ENCODE measurements at places on chromosomes 4 and X.

GRCh38 chr4:52825460-52826090 lies 36.5 kb upstream of the RASL11B start:
- DNase-seq = no peak

DNA sequence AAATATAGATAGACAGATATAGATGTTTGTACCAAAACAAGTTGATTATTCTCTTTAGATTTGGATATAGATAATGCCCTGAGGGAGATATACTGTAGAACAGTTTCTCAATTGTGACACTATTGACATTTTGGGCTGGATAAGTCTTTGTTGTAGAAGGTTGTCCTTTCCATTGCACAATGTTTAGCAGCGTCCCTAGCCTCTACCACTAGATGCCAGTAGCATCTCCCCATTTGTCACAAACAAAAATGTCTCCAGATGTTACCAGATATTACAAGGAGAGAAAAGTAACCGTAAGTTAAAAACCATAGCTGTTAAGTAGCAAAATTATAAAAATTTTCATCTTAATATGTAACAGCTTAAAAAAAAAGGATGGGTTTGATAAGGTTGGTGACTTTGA lies 2595.3 kb downstream of the ARAP2 start:
- peak; percentile 20 for DNase-seq

- DNase-seq = no peak
Observed at GRCh38 chr4:187000281-187000680, 276.6 kb upstream of the FAT1 start.

- DNase-seq = no peak
Observed at GRCh38 chr4:3690551-3691152, 75.5 kb upstream of the ADRA2C start.

DNA sequence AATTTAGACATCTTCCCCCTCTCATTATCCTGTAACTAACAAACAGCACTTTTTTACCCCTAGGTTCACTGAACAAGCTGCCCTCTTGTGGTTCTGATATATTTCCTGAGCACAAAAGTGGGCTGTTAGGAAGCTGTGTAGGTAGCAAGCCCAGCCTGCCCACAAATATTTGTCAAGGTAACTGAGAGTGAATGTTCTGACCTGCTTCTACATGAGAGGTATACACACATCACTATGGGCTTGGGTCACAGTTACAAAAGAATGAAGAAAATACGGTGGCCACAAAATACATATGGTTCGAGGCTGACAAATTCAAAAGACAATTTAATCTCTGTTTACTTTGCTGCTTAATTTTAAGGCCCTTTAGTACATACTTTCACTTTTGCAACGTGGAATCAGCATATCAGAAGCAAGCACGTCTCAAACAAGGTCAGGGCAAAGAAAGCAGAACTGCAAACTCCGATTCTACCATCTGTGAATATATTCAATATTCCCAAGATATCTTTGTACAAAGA lies 78.7 kb downstream of the RBM47 start:
- no peak for DNase-seq

- no peak for DNase-seq
Observed at GRCh38 chrX:117522725-117523700, 593.6 kb downstream of the KLHL13 start.

GRCh38 chr4:25953740-25954139 lies 39.7 kb downstream of the SMIM20 start:
- DNase-seq = no peak

- DNase-seq = no peak
Observed at GRCh38 chrX:129908636-129909035, 2.7 kb downstream of the UTP14A start.

GRCh38 chr4:174069848-174070330 lies 213.6 kb downstream of the FBXO8 start:
- no peak for DNase-seq

- DNase-seq = peak; percentile 19
Observed at GRCh38 chrX:45449982-45450381, 249.3 kb upstream of the DIPK2B start.

Measured in astrocyte of the cerebellum (primary cell).